ENCODE measurements at places on chromosomes 12 and 14.

DNA sequence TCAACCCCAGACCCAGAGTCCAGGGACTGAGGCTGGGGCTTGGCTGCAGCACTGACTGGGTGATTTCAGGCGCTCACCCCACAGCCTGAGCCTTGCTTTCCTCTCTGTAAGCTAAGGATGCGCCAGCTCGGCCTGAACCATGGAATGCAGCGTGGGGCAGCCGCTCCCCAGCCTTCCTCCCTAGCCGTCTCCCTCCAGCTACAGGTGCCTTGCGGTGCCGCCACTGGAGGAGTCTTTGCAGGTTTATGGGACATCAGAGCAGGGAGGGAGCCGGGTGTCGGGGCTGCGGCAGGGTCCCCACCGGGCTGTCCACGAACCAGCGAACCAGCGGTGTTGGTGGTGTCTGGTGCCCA lies 19.4 kb downstream of the PPP2R5C start:
- no peak for DNase-seq

DNA sequence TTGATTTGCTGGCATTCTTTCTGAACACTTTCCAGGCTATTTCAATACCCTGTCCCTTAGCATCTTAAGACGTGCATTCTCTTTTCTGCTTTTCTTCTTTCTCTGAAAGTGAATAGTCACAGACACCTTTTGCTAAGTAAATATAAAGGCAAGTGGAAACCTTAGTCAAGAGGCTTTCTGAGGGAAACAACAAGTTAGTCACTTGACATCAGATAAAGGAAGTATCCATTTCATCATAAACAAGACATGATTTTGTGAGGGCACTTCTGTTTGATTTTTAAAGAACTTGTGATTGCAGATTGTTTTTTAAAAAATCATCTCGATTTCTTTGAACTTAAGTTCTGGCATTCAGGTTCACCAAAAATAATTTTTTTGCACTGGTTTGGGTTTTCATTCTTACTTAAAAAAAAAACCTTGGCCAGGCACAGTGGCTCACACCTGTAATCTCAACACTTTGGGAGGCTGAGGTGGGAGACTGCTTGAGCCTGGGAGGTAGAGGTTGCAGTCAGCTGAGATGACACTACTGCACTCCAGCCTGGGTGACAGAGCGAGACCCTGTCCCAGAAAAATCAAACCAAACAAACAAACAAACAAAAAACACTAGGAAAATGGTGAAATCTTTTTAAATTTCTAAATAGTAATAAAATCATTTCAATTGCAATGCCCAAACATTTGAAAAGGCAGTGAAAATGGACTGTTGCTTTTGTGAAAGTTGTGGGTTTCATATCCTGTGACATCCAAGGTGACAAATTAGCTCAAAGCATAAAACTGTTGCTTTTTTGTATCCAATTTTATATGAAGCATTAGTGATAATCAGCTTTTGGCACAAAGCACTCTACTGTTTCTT lies 8.3 kb upstream of the KLHL42 start:
- DNase-seq, result no peak

DNA sequence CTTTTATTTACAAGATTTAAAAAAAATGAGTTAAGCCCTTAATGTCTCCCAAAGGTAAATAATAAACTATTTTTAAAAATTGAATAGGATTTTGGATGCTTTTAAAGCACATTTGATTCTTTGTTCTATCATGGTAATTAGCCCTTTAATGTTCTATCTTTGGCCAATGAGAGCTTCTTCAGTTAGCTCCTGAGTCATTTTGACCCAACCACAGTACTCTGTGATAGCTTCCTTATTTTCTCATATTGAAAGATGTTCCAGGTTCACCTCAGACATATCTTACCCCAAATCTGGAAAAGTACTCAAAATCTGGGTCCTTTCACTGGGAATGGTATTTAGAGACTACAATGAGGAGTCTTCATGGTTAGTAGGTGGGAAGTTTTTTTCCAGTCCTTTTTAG lies 98.0 kb downstream of the MYRFL start:
- DNase-seq, result no peak

GRCh38 chr12:55925870-55926737 lies 1.6 kb downstream of the PYM1 start:
- no peak for DNase-seq

- no peak for DNase-seq
These were observed 83.7 kb downstream of the ST8SIA1 start for GRCh38 chr12:22250762-22251161.

- no peak for DNase-seq
These were observed 2.2 kb downstream of the SCARB1 start for GRCh38 chr12:124861492-124861891.

GRCh38 chr12:56941299-56942017 lies 7.2 kb upstream of the SDR9C7 start:
- DNase-seq, result no peak

DNA sequence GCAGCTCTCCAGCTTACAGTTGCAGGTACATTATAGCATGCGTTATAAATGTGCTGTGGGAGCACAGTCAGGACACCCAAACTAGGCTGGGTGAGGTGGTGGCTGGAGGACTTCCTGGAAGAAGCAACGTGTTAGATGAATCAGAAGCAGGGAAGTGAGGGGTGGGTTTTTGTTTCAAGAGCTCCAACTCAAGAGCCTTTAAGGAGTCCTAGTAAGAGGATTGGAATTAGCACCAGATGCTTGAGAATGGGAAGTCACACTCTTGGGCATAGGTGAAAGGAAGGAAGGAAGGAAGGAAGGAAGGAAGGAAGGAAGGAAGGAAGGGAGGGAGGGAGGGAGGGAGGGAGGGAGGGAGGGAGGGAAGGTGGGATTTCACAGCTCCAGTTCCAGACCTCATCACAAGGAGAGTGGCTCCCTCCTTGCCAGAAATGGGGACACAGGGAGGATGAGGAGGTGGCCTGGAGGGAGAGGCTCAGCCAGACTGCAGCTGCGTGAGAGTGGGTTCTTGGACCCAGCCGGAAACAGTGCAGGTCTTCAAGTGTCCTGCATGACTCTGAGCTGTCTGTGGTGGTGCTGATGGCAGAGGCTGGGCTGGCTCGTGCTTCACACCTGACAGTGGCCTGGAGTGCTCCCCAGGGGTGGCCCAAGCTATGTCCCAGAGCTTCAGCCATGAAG lies 115.7 kb upstream of the GSC start:
- DNase-seq, result no peak

DNA sequence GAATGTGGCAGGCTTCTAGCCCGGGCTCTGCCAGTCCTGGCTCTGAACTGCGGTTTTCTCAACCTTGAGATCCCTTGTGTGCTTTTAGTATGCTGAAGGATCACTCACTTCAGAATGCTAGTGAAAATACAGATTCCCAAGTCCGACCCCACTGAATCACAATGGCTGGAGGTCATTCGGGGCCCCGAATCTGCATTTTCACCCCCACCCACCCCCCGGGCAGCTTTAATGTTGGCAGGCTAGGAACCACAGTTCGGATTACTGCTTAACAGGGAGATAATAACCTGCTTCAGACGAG lies 573 bp upstream of the SUSD6 start:
- DNase-seq, result no peak

DNA sequence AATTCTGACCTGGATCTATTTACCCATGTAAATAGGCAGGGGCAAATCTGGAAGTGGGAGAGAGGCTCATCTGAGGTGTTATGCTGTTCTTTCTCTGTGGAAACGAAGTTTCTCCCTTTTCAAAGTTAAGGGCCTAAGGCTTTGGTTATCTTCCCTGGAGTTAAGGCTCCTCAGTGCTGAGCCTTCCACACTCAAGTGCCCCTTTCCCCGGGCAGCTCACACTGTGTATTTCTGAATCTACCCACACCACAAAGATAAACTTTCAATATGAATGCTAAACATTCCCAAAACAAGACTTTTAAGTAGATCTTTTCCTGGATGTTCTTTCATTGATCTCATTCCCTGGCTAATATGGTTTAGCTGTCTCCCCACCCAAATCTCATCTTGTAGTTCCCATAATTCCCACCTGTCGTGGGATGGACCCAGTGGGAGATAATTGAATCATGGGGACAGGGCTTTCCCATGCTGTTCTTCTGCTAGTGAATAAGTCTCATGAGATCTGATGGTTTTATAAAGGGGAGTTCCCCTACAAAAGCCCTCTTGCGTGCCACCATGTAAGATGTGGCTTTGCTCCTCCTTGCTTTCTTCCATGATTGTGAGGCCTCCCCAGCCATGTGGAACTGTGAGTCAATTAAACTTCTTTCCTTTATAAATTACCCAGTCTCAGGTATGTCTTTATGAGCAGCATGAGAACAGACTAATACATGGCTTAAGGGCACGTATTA lies 251.1 kb downstream of the NAV3 start:
- DNase-seq, result no peak

DNA sequence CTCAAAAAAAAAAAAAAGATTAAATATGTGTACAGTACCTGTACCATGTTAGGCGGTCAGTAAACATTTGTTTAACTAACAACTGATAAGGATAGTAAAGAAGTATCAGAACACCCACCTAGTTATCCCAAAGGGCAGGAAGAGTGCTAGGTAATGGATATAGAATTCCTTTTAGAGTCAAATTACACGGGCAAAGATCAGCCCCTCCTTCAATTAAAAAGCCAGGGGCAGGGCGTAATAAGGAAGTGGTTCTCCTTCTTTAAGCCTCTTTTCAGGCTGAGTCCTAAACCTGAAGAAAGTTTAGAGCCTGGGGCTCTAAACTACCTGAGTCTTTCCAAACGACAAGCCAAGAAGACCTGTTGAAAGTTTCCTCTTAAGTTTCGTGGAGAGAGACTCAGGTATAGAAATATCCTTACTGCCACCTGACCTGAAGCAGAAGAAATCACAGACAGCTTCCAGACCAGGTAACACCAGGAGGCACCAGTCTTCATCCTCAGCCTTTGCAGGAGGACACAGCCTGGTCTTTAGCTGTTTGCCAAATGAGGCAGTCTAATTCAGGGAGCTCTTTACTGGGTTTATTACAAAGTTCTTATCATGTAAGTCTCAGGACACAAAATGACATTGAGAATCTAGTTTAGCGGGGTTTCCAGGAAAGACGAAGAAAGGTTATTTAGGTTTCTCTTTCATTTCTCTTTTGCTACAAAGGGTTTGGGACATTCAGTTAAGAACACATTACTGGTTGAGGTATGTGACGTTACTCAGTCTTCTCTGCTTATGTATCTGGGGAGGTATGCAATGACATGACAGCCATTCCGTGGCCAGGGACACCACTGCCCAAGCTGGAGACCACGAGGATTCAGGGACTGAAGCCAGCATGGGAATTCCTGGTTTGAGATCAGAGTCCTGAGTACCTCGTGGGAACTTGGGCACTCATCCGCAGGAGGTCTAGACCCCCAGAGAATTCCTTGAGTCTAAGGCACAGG lies at the start of gene BCL2L14:
Gene BCL2L14 (plus strand): TSS at position 266 of the 983 bp plus-strand sequence. CDS start 8,367 bp downstream, outside the sequence.
- DNase-seq, result no peak

GRCh38 chr12:58710901-58711300 lies 209.4 kb downstream of the LRIG3 start:
- no peak for DNase-seq

DNA sequence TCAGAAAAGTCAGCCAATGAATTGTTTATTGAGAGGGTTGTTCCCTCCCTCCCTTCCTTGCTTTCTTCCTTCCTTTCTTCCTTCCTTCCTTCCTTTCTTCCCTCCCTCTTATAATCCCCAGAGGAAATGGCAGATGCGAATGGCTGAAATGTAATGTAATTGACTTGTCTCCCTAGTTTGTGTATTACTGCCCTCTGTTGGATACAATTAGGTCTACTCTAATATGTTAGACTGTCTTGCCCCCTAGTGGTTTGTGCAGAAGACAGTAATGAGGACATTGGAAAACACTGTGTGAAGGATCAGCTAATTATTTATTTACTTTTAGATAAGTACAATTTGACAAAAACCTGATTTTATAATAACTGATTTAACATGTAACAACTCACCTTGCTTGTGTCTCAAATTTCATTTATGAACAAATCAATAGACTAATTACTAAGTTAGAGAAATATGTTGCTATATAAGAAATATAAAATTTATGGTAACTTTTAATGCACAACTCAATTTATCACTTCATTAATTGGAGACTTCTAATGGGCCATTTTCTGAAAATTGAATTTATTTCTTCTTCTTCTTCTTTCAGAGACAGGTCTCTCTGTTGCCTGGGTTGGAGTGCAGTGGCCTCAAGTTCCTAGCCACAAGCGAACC lies 229.8 kb upstream of the LRIG3 start:
- no peak for DNase-seq

- no peak for DNase-seq
These were observed 953 bp downstream of the MAPK1IP1L start for GRCh38 chr14:55052269-55052930.

- DNase-seq, result no peak
These were observed 133.3 kb downstream of the FLRT2 start for GRCh38 chr14:85663256-85663655.

DNA sequence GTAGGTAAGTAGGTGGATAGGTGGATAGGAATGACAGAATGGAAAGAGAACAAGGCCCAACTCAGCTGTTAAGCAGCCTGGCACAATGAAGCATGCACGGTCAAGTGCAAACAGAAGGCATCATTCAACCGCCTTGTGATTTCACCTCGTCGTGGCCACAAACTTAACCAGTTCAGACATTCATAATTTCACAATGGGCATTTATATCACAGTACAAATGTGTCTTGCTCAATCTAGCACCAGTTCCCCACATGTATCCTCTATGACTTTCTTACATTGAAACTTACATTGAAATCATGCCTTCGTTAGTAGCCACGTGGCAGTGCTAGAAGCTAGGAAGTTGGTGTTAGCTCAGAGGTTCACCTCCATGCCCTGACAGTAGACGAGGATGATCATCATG lies 207.5 kb downstream of the ETV6 start:
- no peak for DNase-seq

GRCh38 chr12:77642246-77642645 lies 188.4 kb upstream of the NAV3 start:
- no peak for DNase-seq

- no peak for DNase-seq
These were observed 934 bp upstream of the ZC2HC1C start for GRCh38 chr14:75068294-75069120.

GRCh38 chr14:94707494-94707893 lies 62.4 kb downstream of the GSC start:
- no peak for DNase-seq

DNA sequence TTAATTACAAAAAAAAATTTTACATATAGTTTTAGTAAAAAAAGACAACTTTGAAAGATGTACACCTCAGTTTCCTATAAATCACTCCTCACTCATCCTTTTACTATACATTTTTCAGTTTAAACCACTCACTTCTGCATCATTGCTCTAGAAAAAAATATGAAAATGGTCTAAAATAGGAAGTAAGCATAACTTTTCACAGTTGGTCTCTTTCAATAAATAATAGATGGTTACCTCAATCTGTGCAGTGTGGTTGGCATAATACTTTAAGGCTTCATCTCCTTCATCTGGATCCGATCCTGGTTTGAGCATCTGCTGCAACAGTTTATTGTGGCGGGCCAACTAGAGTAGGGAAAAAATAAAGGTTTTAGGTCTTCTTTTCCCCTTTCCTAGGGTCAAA lies 247.9 kb downstream of the SSPN start:
- DNase-seq, result no peak

- no peak for DNase-seq
These were observed 888.1 kb upstream of the MDGA2 start for GRCh38 chr14:48563489-48563888.

DNA sequence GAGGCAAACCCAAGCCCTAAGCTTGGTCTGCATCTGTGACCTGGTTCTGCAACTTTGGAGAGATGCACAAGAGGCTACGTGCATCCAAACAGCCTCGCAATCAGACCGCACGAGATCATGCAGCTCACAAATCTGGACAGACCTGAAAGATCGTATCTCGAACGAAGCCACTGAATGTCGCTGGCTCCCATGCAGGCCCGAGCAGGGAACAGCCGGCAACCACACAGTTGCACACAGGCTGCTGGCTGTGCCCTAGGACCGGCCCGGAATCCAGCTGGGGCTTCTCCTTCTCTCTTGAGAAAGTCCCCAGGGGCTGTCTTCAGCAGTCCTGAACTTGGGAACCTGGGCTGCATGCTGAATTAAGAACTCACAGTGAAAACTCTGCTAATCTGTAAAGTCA lies 27.9 kb downstream of the WNT5B start:
- no peak for DNase-seq
